ENCODE measurements at places on chromosomes 12 and 14.

DNA sequence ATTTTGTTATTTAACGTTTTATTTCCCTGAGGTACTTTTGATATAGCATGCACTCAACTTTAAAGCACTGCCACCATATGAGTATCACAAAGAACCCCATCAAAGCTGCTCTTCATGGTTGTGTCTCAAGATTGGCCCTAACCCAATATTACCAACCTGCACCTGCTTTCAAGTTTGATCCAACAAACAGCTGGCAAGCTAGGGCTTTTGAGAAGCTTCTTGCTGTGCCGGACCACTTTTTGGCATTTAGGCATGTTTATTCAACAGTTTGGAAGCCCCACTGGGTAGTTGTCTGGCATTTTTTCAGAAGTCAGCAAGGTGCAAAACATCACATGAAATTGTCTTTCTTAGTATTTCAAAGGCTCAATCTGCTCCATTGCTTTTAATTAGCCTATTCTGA, 137.2 kb upstream of the PLEKHA5 start:
- DNase-seq, result no peak

GRCh38 chr14:101072070-101072469, 168.5 kb upstream of the RTL1 start:
- DNase-seq, result no peak

GRCh38 chr14:51248016-51248987, 8.3 kb downstream of the TMX1 start:
- no peak for DNase-seq

- DNase-seq, result no peak
These were observed 491.7 kb upstream of the LMO3 start for GRCh38 chr12:17097674-17098073.

GRCh38 chr14:49947506-49947905, 54.6 kb downstream of the ARF6 start:
- DNase-seq, result no peak

- no peak for DNase-seq
These were observed 309.4 kb upstream of the DIO3 start for GRCh38 chr14:101251812-101252442.

DNA sequence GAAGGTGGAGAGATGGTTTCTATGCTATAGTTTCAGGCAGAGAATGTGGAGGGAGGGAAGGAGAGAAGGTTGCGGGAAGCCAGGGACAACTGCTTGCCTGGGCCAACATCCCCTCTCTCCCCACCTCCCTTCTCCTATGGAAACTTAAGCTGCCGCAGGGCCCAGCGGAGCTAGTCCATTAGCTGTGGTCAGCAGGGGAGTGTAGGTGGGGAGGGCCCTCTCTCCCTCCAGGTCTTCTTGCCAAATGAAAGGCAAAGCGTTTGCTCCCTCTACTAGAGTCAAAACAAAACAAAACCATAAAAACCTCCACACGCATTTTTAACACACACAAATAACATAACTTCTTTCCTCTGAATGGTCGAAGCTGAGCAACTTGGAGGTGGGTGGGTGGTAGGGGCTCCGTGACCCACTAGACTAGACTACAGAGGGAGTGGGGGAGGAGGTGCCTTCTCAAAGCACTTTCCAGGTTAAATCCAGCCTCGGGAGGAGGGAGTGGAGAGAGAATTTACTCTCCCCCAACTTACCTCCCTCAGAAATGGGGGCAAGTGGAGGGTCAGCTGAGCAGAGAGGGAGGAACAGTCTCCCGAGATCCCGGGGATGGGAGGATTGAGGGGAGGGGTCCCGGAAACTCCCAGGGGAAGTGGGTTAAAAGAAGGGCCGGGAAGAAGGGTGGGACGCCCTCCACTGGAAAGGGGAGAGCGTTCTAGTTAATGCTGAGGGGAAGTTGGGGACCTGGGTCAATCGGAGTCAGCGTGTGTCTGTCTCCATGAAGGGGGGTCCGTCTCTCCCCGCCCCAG, 4.6 kb upstream of the CACNB3 start:
- no peak for DNase-seq

- DNase-seq, result no peak
These were observed 96.7 kb upstream of the NOVA1 start for GRCh38 chr14:26694521-26694920.

Measured in stimulated activated CD8-positive, alpha-beta memory T cell treated with anti-CD3 and anti-CD28 coated beads, Interleukin-7, amount 100 ng/mL, for 48 hours (primary cell).